HFFc6 (cell line): ENCODE measurements at places on chromosomes 7 and 10.

GRCh38 chr10:16754765-16755164 is 62.5 kb downstream of the RSU1 start:
- no peak for DNase-seq

DNA sequence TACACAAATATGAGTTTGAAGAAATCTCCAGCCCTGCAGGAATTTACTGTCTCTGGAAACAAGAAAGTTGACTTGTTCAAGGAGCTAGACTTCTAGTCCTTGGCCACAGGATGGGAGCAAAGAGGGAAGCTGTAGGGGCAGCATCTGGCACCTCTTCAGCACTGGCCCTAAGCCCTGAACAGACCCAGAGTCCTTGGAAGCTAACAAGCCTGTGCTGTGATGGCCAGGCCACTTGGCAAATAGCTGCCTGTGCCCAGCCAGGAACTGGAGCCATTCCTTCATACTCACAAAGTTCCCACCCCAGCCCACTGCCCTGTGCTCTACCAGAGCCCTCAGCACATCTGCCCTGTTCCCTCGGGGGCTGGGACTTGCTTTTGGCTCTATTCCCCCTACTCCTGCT is 9.4 kb upstream of the COL13A1 start:
- DNase-seq, result no peak

DNA sequence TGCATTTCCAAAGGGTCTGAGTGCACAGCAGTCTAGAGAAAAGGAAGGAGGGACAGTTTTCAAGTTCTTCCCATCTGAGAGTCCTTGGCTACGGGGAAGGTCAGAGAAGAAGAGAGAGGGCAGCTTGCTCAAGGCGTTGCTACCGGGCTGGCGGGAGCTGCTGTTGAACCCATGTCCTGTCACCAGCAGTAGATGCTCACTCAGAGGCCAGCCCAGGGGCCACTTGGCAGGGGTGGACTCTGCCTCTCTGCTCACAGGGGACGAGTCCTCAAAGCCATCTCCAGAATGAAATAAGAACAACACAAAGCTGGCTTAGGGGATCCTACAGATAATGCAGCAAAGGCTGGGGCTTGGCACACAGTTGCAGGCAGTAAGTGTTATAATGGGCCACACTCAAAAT is 231.5 kb downstream of the TNS3 start:
- DNase-seq, result no peak

DNA sequence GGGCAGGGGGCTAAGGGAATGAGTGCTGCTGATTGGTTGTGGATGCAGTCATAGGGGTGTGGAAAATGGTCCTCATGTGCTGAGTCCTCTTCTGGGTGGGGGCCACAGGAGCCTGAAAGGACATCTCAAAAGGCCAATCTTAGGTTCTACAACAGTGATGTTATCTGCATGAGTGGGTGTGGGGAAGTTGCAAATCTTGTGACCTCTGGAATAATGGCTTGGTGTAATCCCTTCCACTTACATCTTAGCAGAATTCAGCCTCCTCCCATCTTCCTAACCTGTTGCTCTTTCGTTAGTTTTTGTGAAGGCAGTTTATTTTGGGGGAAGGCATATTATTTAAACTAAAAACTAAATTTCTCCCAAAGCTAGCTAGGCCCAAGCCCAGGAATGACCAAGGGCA is 42.0 kb upstream of the OIT3 start:
- DNase-seq, result no peak

DNA sequence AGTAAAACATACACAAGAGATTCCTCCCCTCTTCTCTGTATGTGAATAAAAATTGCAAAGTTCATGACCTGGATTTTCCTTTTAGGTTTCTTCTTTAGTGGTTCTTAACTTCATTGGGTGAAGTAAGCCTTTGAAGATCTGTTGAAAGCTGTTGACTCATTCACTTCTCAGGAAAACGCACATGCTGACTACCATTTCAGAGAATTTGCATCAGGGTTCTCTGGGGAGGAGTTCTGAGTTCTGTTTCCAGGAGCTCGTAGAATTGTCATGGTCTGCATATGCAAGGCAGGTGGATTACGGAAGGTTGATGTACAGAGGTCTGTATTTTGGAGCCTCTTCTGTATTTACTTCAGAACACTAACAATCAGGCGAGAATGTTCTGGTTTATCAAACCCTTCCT is 962 bp upstream of the SLC26A4 start:
- DNase-seq, result peak; percentile 68

- no peak for DNase-seq
Measured at GRCh38 chr10:51117794-51118193, 43.5 kb downstream of the PRKG1 start.

- no peak for DNase-seq
Measured at GRCh38 chr7:159025161-159025779, 119.4 kb downstream of the VIPR2 start.
